Activated CD4-positive, alpha-beta memory T cell treated with anti-CD3 and anti-CD28 coated beads for 36 hours (primary cell): ENCODE measurements at places on chromosomes 12 and 14.
A peak's percentile ranks its signal among the peaks of the same experiment; 100 is the strongest.

- no peak for DNase-seq
Observed at GRCh38 chr14:34450542-34450915, 11.5 kb downstream of the SPTSSA start.

- DNase-seq, result no peak
Observed at GRCh38 chr12:114817571-114818425, 133.8 kb upstream of the TBX3 start.

GRCh38 chr14:106347890-106348755, 821.7 kb downstream of the TMEM121 start:
- no peak for DNase-seq

- peak; percentile 47 for DNase-seq
Observed at GRCh38 chr14:99264691-99265450, 7.1 kb downstream of the BCL11B start.

GRCh38 chr14:34797747-34798583, 77.2 kb downstream of the BAZ1A start:
- no peak for DNase-seq

DNA sequence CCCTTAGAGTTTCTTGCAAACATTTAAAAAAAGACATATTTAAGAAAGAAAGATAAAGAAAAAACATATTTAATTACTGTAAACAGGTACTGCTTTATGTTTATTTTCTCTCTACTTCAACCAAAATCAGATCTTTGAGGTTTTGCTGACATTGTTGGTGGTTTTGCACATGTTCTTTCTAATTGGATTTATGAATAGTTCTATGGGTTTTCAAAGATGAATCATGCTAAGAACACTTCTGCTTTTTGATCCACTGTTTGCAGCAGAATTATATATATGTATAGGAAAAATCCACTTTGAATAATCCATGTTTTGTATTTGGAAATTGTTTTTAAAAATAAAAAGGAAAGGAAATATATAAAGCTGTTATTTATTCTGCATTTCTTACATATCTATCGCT, 78.4 kb downstream of the FRMD6 start:
- no peak for DNase-seq

DNA sequence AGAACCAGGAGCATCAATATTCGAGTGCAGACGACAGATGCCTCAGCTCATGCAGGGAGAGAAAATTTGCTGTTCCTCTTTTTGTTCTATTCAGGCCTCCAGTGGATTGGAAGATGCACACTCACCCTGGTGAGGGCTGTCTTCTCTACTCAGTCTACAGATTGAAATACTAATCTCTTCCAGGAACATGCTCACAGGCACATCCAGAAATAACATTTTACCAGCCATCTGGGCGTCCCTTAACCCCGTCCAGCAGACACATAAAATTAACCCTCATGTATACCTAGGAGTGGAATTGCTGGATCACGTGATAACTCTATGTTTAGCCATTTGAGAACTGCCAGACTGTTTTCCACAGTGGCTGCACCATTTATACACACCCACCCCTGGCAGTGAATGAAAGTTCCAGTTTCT, 4.5 kb upstream of the OAS2 start:
- DNase-seq, result no peak

GRCh38 chr12:40511341-40511740, 180.9 kb upstream of the CNTN1 start:
- DNase-seq, result no peak

DNA sequence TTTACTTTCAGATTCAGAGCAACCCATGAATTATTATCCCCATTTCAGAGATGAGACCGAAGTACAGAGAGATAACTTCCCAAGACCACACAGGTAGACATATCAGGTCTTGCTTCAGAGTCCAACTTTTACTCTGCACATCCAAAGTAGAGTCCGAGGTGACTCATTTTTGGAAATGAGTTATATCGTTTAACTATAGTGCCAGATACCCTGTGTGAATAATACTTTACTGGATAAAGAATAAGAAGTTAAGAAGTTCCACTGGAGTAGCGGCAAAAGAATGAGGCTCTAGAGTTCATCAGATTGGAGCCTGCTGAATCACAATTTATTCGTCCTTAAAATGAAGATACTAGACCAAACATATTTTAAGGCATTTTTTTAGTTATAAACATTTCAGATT, 124.7 kb downstream of the EPS8 start:
- no peak for DNase-seq

- no peak for DNase-seq
Observed at GRCh38 chr12:89084751-89085150, 267.6 kb downstream of the DUSP6 start.
